ENCODE measurements at places on chromosomes 12 and 14.

DNA sequence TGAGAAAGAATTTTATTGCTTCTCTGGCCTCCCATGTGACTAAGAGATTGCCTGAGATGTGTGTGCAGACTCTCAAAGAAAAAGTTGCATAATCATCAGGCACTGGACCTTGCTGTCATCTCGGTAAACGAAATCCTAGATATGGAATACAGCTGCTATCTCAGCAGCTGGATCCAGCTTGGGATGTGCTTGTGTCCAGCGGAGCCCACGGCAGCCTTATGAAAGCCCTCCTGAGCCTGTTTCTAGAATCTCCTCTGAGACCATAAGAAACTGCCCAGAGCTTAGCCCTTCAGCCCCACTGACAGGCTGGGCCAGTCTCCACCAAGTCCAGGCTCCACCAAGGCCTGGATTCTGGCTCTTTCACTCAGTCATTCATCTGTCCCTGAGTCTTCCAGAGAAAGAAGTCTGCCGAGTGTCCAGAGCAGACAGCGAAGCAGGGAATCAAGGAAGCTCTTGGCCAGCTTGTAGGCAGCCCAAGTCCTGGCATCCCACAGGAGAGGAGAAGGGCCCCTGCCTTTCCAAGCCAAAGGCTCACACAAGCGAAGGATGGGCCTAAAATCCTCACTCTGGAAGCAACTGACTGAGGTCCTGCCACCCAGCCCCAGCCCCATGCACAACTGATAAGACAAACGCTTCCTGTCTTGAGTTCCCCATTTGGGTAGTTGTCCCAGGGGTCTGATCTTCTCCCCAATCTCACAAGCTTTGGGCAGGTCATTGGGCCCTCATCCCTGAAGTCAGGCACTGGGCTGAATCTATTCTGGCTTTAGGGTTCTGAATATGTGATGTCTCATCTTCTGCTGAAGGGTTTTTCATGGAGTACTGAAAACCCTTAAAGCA, 97.8 kb downstream of the SEC23A start:
- no peak for DNase-seq

GRCh38 chr12:24078318-24078765, 128.9 kb upstream of the SOX5 start:
- no peak for DNase-seq

- no peak for DNase-seq
These were observed 8.1 kb downstream of the VEZT start for GRCh38 chr12:95225645-95226212.

GRCh38 chr12:121383601-121384021, 16.3 kb upstream of the RNF34 start:
- DNase-seq: no peak

- DNase-seq: no peak
These were observed 64.2 kb upstream of the BCAT1 start for GRCh38 chr12:25013061-25013460.

DNA sequence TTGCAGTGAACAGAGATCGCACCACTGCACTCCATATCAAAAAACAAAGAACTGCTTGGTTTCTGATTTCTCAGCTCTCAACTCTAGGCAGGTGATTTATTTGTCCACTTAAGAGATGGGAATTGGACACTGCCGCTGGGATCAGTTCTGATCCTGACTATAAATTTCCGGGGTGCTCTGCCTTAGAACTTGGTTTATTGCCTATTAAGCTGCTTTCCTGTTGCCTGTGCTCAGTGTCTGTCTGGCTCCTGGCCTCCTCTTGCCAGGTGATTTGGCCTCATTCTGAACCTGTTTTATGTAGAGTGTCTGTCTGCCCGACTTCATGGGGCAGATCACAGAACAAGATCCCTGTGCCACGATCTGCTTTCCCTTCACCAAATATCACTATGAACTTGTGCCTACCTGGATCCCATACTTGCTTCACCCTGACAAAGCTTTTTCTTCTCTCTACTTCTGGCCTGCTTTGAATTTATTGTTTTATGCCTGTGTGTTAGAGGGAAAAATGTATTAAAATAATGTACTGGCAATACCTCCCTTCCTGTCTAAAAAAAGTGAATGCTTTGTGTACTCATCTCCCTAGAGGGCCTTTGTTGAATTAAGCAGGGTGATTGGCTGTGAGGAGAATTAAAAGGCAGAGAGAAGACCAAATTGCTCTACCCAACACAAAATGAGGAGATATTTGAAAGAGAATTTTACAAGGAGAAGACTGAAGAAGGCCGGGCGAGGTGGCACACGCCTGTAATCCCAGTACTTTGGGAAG, 27.6 kb downstream of the CDKN1B start:
- DNase-seq: no peak

- DNase-seq: no peak
These were observed 75.5 kb downstream of the TMEM116 start for GRCh38 chr12:111937429-111937828.

DNA sequence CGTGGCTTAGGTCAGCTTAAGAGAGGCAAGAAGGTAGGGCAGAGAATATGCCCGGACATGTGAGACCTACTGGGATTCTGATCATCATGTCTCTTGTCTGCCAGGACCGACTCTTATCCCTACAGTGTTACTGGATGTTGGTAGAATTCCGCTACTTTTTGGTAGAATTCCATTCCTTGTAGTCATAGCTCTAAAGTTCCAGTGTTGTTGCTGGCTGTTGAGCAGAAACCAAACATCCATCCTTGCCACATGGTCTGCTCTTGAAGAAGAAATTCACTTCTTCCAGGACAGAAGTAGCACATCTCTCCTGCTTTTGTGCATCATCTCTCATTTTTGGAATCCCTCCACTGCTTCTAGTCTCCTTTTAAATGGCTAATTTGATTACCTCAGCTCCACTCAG, 453.7 kb downstream of the RPL10L start:
- no peak for DNase-seq

GRCh38 chr12:109892165-109892715, 7.8 kb upstream of the TCHP start:
- no peak for DNase-seq

DNA sequence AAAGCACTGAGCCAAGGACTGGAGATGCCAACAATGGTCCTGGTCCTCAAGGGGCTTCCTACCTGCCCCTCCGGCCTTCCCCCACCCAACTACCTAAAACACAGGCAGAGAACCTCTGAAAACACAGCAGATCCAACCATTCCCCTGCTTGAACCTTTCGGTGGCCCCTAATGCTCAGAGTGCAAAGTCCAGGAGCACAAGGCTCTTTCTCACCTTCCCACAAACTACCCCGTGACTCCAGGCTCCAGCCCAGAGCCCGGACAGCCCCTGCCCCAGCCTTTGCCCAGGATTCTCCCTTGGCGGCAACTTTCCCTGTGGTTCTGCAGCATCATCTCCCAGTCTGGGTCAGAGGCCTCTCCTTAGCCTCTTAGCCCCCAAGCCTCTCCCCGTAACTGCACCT, 1.6 kb upstream of the CD9 start:
- DNase-seq: no peak

DNA sequence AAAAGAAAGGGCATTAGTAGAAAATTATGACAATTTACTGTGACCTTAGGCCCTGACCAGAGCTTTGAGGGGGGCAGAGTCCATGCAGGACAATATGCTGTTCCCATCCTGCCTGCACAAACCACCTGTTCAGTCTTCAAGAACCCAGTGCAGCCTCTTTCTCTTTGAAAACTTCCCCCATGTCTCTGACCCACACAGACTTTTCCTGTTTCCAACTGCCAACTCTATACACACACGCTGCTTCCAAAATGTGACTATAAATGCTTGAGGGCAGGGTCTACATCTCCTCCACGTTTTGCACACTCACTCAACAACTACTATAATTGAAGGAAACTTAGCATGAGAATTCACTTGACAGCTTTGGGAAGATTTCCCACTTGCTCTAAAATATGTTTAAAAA, 36.6 kb upstream of the SYCP3 start:
- DNase-seq: no peak

- no peak for DNase-seq
These were observed 30.1 kb downstream of the ANAPC7 start for GRCh38 chr12:110373425-110373824.

DNA sequence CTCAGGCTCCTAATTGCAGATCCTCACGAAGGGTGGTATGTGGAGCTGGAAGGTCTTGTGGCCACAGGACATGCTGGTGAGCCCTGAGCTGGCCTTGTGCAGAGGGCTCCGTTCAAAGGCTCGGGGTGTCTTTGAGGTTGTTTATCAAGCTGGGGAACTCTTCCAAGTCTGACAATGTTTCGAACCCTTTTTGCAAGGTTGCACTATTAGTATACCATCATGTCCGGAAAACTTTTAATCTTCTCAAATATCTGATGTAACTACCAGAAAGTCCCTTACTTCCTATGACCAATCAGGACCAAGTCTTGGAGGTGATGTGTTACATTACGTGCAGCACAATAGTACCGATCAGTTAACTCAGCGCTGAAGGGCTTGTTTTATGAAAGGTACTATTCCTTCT, 21.5 kb downstream of the UBR7 start:
- DNase-seq: no peak

- no peak for DNase-seq
These were observed 9.5 kb downstream of the HSP90AA1 start for GRCh38 chr14:102077382-102077709.

DNA sequence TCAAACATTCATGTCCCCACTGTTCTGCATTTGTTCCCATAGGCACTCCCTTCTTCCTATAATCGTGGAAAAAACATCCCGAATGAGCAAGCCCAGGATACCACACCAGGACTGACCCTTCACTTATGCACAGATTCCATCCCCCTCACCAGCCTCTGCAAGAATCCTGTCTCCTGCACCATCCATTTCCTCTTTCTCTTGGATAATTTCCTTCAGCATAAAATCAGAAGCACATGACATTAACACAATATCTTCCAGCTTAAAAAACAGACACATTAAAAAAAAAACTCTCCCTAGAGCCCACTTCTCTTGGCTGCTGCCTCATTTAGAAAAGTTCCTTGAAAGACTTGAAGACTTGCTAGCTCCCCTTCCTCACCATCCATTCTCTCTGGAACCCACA, 120.9 kb upstream of the CPSF6 start:
- DNase-seq: no peak

DNA sequence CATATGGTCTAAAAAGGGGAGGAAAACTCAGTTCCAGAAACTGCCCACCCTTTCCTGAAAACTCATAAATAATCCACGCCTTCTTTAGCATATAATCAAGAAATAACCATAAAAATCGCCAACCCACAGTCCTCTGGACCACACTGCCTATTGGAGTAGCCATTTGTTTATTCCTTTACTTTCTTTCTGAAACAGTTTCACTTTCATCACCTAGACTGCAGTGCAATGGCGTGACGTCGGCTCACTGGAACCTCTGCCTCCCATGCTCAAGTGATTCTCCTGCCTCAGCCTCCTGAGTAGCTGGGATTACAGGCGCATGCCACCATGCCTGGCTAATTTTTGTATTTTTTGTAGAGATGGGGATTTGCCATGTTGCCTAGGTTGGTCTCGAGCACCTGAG, 44.2 kb downstream of the CLMN start:
- no peak for DNase-seq

- no peak for DNase-seq
These were observed 143.3 kb upstream of the RFLNA start for GRCh38 chr12:124151583-124151982.

DNA sequence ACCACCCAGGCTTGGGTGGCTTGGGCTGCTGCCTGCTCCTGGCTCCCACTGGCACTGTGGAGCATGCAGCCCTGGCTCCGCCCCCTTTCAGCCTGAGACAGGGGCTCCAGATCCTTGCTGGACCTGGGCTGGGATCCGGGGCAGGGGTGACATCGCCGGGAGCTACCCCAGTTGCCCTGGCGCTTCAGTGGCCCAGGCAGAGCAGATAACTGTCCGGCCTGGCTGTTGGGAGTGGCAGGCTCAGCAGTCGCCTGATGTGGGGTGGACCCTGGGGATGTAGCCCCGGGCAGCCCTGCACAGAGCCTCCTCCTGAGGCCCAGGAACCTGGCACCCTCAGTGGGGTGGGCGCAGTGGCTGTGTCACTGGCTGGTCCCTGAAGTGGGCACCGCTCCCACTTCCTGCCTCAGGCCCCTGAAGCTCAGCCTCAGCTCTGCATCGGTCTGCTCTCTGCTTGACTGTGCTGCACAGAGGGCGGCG, 57.9 kb downstream of the FUT8 start:
- DNase-seq: no peak

GRCh38 chr12:77537663-77538062, 293.0 kb upstream of the NAV3 start:
- no peak for DNase-seq

GRCh38 chr14:33551963-33552362, 398.9 kb downstream of the EGLN3 start:
- DNase-seq: peak; percentile 60

- no peak for DNase-seq
These were observed 9.9 kb downstream of the TBK1 start for GRCh38 chr12:64461634-64462414.

DNA sequence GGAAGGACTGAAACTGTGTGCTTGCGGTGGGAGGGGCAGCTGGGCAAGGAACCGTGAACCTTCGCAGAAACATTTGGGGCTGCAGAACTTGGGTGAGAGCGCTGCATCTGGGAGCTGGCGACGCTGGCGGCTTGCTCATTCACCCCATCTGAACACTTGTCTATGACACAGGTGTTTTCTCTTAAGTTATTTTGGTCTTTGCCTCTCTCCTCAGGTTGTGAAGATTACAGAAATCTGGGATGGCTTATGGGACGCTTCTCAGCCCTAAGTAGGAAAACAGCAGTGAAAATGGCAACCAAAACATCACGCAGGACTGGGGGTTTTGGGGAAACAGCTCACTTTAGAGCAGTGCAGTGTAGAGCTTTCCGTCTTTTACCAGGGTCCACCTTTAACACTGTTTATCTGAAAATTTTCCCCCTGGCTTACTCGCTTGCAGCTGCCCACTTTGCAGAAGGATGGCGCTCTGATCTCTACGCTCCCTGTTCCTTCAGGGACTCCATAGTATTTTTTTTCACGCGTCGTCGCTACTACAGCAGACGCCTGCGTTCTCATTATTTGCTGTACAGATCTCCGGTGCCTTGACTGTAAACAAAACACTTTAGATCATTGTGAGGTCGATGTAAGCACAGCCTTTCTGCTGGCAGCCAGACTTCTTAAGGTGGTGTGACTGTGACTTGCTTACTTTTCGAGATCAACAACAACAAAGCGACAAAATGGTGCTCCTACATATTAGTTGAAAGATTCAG, 2.7 kb upstream of the CDKN1B start:
- peak; percentile 64 for DNase-seq
